Substantia nigra (tissue), 51 donors: ENCODE measurements at places on chromosomes 2 and 18.
A peak's percentile ranks its signal among the peaks of the same experiment; 100 is the strongest.

DNA sequence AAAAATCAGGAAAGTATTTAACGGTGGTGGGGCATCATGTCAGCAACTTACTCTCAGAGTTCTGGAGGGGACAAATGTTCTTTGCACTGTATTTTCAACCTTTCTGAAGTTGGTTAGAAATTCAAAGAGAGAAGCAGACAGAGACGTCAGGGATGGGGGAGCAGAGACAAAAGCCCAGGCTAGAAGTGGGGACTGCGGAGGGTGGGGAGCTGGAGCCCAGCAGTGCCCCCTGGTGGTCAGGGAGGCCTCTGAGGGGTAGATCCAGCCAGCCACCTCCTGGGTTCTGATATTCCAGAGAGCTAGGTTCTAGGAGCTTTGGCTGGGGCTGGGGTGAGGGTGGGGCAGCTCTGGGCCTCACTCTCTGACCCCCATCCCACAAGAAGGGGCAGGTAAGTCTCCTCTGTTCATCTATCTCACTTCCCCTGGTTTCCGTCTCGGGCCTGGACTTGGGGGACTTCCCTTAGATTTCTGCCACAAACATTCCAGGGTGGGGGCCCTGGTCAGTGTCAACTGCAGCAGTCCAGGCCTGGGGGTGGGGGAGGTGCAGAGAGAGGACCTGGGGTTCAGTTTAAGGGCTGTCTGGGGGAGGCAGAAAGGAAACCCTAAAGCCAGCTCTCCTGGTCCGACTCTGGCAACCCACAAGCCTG, 8.9 kb downstream of the TNS1 start:
- peak; percentile 35 for DNase-seq

DNA sequence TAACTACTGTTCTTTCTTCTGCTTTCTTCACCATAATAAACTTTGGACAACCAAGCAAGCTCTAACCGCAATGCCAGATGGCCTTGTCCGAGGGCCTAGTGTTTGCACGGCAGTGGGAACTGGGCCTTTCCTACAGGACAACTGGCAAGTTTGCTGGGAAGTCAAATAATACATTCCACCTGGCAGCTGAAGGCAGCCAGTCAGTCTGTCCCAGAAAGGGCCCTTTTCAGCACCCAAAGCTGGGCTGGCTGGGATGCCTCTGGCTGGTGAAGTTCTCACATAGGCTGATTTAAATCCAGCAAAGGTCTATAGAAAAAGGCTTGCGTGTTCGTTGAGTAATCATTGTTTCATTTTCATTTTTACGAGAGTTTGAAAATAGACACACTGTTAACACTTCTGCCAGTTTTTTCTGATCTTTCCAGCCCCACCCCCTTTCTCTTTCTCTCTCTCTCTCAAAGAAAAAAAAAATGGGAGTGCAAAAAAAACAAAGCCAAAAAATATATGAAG, 110.0 kb upstream of the EPAS1 start:
- no peak for DNase-seq

GRCh38 chr2:60473546-60473945, 79.9 kb downstream of the BCL11A start:
- no peak for DNase-seq

DNA sequence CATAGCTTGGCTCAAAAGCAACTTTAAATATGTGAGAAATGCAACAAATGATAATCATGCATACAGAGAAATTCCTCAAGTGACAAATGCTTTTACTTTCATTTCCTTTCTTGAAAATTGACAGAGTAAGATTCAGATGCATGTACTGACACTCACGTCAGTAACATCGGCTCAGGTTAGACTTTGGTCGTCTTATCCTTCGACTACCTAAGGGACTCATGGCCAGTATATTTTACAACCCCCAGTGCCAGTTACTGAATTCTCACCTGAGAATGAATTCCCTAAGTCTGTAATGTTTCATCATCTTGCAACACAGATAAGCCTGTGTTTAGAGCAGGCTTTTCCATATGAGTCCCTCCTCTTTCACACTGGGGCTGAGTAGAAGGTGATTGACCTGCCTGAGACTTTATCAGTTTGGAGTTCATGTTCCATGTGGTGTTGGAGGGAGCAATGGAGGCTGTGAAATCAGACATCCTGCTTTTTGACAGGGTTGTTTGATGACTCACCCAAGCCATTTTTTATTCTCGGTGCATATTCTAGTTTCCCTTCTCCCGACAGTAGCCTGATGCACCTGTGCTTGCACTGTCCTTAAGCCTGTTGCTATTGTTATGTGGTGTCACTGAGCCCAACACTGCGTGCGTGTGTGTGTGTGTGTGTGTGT, 30.5 kb upstream of the ATP8B1 start:
- no peak for DNase-seq

- DNase-seq, result no peak
Observed at GRCh38 chr18:23538870-23539269, 35.6 kb downstream of the RMC1 start.

DNA sequence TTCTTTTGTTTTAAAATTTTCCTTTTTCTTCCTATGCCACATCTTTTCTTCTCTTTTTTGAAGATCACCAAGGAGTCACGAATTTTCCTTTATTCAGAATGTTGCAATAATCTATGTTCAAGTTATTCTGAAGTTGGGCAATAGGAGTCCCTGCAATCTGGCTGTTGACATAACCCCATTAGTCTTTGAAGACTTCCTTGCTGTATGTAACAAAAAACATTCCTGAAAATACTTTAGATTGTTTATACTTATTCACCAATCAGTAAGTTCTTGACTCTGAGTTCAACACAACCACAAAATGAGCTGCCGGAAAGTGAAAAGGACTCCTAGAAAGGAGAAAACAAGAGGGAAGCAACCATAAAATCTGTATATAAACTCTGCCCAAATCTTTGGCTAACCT, 62.8 kb downstream of the TMEM237 start:
- DNase-seq, result no peak

DNA sequence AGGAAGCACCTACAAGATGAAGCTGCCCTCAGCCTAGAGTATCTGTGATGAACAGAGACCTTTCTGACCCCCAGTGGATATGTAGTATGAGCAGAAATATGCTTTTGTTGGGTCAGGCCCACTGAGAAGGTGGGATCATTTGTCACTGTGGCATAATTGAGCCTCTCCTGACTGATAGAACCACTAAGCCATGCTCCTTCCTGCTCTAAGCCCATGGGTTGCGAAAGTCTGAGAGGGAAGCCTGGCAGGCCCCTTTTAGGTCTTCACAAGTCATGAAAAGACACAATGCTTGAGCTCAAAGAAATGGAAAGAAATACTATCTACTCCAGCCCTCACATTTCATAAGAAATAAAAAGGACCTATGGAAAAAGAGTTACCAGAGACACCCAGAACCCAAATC, 127.7 kb downstream of the TNS1 start:
- no peak for DNase-seq

DNA sequence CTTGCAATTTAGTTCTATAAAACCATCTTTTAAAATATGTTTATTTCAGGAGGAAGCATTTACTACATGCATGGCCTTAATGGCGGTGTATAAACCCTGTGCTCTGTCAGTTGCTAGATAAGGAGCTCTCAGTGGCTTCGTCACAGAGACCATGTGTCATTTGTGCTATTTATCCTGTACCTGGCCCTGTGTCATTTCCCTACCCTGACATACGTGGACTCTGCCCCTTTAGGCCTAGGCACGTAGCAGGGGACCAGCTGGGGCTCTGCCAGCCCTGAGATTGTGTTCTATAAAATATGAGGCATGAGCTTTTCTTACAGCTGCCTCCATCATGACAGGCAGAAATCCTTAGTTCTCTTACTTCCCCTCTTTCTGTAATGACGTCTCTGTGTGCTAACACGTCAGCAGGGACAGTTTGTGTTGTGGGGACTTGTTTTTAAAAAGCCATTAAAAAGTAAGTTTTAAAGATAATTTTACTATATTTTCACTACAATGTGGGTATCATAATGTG, 88.0 kb downstream of the ITGB1BP1 start:
- DNase-seq, result no peak

GRCh38 chr2:68839260-68839833, 31.9 kb downstream of the BMP10 start:
- DNase-seq, result no peak

DNA sequence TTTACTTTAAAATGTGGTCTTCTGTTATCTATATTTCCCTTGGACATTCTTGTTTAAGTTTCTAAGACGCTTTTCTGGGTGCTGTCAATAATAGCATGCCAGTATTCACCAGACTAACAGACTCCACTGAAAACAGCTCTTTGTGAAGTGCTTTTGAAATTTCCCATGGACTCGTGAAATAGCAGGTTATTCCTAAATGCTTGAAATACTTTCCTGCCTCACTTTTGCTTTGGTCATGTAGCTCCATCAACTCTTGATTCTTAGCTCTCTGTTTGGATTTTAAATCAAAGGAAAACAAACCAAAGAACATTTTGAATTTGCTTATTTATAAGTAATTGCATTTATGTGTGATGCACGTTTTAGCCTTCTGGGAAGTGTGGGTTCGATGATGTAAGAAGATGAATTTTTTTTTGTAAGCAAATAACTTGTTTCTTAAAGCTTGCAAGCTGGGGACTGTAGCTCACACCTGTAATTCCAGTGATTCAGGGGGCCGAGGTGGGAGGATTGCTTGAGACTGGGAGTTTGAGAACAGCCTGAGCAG, 147.8 kb downstream of the WDSUB1 start:
- DNase-seq, result no peak

DNA sequence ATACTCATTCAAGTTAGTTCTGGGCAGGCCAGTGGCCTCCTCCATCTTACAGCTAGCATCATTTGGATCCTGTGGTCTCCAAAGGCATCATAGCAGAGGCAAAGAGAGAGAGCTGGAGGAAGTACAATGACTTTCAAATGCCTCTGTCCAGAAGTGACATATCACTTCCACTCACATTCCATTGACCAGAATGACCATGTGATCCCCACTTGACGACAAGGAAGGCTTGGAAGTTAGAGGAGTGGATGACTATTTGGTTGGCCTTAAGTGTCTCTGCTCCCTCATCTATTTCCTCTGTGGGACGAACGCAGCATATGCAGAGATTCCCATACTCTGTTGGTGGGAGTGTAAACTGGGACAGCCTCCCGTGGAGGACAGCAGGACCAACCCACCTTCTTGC, 27.8 kb upstream of the MLPH start:
- no peak for DNase-seq

DNA sequence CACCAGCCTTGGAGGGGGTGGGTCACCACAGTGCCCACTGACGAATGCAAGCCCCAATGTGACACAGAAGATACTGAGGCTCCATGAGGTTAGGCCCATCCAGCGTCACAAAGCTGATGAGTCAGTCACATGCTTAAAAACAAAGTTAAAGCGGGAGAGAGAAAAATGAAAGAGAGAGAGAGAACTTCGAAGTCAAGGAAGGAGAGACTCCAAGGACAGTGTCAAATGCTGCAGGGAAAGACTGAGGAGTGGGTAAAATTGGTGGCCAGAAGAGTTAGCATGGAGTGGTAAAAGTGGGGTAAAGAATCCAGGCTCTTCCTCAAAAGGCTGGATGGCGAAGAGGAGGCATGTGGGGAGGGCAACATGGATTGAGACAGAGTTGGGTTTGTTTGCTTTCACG, 201.9 kb upstream of the CCDC150 start:
- DNase-seq, result no peak

- no peak for DNase-seq
Observed at GRCh38 chr2:170229125-170229524, 51.2 kb downstream of the MYO3B start.

DNA sequence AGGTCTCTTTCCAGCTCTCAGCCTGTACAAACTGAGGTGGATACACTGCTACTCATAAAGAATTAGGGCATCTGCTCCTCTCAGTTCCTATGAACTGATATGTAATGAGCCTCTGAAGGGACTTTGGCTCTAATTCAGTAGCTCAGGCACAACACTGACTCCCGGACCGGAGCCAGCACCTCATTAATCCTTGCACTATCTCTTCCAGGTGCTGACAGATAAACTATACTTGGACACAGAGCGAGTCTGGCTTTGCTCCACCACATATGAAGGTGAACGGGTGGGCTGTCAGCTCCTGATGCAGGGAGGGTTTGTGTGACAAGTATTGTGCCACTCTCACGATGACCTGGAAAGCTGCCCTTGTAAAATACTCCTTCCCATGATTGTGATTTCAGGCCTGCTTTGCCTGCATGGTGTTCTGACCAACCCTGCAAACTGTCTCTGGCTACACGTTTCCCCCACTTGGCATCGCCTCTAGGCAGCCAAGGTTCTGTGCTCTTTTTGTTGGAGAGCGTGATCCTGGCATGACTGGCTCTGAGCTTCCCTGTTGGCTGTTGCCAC, 111.6 kb upstream of the LMAN1 start:
- DNase-seq, result peak; percentile 50

GRCh38 chr2:92073036-92073814, 2798.0 kb upstream of the TEKT4 start:
- no peak for DNase-seq

GRCh38 chr2:31997653-31998052, 13.2 kb downstream of the MEMO1 start:
- DNase-seq, result no peak

GRCh38 chr2:152646775-152647174, 70.5 kb downstream of the PRPF40A start:
- no peak for DNase-seq

DNA sequence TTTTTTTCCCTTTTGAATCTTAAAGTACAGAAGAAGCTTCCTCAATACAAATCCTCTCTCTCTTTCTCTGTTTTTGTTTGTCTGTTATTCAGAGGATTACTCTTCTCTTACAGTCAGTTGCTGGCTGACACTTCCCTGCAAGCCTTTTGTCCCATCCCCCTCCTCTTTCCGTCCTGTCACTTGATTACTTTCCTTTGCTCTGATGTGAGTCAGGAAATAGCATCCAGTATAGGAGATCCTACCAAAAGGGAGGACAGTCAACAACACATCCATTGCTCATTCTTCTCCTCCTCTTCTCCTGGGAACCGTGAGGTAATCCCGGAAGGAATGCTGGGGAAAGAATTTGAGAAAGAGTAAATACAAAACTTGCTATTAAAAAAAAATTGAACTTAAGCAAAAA, 79.3 kb upstream of the SCN7A start:
- DNase-seq, result no peak

- no peak for DNase-seq
Observed at GRCh38 chr2:86047575-86048382, 57.9 kb downstream of the POLR1A start.

- no peak for DNase-seq
Observed at GRCh38 chr18:42839408-42839807, 276.1 kb downstream of the RIT2 start.
